ENCODE measurements at places on chromosomes 4 and X.

GRCh38 chrX:100745806-100746537, 14.1 kb upstream of the SYTL4 start:
- no peak for DNase-seq

GRCh38 chr4:6548201-6548881, 26.6 kb upstream of the MAN2B2 start:
- peak; percentile 24 for DNase-seq

- no peak for DNase-seq
Measured at GRCh38 chrX:10387011-10387410, 230.2 kb downstream of the CLCN4 start.

DNA sequence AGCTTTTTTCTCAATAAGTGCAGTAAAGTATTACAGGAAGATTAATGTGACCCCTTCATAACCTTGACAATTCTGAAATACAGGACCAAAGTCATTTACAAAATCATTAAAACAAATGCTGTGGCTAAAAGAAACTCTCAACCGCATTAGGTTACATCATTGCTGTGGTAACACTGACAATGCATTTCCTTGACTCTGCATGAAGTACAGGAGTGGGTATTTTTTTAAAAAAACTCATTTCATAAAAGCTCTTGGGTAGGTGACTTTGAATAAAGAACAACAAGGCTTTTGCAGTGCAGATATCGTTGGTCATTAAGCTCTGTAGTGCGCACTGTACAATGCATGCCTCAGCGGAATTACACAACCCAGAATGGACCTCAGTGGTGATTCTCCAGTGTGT, 23.4 kb upstream of the XK start:
- peak; percentile 64 for DNase-seq

DNA sequence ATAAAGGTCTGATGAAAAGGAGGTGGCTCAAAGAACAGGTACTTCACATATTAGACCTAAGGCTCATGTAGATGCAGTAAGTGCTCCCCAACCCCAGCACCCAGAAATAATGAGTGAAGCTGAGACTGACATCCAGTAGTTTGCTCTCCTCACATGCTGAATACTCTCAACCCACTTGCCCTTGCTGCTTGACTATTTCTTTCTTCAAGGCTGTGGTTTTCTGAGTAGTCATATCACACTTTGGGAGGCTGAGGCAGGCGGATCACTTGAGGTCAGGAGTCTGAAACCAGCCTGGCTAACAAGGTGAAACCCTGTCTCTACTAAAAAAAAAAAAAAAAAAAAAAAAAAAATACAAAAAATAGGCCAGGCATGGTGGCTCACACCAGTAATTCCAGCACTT, 51.5 kb upstream of the PRPS1 start:
- no peak for DNase-seq

DNA sequence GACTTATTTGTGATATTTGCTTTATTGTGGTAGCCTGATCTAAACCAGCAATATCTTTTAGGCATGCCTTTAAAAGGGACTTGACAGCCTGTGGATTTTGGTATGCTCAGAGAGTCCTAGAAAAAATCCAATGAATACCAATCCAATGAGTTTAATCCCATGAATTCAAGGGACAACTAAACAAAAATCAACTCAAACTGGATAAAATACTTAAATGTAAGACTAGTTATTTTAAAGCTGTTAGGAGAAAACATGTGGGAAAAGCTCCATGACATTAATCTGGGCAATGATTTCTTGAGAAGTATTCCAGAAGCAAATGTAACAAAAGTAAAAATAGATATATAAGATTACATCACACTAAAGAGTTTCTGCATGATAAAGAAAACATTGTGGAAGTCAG, 711.5 kb upstream of the PITX2 start:
- DNase-seq: no peak

DNA sequence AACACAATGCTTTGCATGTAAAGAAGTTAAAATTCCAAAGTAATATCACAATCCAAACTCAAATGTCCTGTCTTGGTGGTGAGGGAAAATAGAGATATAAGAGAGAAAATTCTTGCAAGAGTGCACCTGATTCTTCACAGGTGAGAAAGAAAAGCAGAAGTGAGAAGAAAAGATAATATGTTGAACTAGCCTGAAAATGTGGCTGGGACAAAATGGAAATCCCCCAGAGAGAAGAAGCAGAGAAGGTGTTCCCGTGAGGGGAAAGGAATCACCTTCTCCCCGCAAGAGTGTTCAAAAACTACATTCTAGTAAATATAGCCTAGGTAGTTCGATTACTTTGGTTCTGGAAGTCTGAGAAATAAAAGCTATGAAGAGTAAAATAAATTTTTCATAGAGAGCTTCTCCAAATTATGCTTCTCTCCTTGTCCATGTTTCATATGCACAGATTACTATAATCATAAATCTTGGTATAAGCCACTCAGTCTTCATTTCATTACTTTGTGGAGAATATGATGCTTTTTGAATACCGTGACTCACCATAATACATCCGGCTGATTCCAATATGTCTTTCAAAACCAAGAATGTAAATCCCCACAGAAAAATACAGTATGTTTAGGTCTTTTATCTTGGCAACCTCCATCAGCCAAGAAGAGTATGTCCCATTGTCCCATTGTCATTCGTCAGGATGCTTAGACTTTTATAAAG, 63.1 kb downstream of the COX18 start:
- DNase-seq: no peak

GRCh38 chrX:110985470-110985869, 110.5 kb upstream of the PAK3 start:
- no peak for DNase-seq

GRCh38 chr4:185538806-185539205, 3.5 kb upstream of the PDLIM3 start:
- DNase-seq: no peak

GRCh38 chrX:78383594-78383993, 56.2 kb upstream of the CYSLTR1 start:
- DNase-seq: peak; percentile 14

- DNase-seq: no peak
Measured at GRCh38 chr4:25667931-25668557, 12.4 kb downstream of the SLC34A2 start.

DNA sequence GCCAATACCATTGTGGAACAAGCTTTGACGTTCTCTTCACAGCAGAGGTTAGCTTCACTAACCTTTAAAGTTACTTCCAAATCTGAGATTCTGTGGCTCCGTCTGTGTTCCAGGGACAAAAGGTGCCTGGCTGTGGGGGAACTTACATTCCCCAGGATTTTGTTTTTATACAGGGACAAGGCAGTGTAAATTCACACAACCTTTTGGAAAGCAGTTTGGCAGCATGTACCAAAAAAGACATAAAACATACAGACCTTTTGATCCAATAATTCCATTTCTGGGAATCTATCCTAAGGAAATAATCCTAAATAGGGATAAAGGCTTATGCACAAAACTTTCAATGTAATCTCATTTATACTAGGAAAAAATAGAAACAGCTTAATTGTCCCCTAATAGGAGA, 8.9 kb upstream of the C1QTNF7 start:
- DNase-seq: no peak

DNA sequence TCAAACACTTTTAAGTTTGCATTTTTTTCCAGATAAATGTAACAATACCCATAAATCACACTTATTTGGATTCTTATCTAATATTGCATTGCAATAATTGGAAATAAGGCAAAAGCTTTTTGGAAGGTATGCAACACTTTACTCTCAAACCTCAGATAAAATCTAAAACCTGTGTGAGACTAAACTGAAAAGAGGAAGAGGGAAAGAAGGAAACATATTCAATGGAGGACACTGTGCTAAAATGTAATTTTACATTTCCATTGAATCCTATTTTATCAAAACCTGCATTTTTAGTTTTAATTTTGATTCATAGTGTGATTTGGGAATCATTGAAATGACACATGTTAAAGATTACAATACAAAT, 99.4 kb downstream of the HPGD start:
- DNase-seq: no peak

GRCh38 chr4:139809757-139810140, 144.1 kb downstream of the MGST2 start:
- DNase-seq: no peak

DNA sequence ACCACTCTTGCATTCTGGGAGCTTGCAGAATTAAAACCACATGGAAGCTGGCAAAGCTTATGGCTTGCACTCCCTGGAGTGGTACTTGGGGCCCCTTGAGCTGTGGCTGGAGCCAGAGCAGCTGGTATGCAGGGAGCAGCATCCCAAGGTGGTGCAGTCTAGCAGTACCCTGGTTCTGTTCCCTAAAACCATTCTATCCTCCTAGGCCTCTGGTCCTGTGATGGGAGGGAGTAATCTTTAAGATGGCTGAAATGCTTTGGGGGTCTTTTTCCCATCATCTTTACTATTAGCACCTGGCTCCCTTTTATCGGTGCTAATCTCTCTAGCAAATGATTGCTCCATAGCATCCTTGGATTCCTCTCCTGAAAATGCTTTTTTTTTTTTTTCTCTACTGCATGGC, 56.1 kb downstream of the MAGEB17 start:
- DNase-seq: no peak

DNA sequence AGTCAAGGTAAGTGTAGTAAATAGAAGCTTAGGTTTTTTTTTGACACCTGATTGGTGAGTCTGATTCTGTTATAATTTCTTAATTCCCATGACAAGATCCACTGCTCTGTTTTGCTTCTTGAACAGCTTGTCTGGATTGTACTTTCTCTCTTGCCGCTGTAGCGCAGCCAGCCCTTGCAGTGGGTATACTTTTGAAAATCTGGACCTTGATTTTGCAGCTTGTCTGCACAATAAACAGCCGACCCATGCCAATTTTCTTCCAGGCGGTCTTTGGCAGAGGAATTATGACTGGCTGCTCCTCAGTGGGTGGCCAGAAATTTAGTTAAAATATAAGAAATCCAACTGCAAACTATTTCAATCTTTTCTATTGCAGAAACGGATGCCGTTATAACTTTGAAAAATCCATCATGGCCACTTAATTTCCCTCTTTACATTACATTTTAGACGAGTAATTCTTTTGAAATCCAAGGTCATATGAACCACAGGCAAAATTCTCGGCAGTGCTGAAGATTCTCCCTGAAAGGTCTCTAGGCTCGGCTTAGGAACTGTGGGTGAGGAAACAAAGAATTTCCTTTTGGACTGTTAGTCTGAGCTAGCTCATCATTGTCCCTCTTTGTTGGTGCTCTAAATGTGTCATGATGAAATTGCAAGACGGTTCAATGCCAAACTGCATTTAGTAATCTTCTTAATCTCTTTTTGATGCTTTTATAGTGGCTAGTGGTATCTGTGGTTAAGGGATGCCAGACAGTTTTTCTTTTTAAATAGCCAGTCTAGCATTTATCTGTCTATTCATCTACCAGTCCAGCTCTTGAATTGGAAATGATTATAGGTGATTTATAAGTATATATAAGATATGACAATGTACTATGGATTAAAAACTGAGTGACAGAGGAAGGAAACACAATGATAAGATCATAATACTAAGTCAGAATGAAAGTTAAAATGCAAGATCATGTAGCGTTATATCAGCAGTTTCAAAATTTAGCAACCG, 31.5 kb upstream of the PTTG2 start:
- peak; percentile 78 for DNase-seq

GRCh38 chr4:176319151-176319703, 539 bp upstream of the SPCS3 start:
- no peak for DNase-seq

GRCh38 chrX:112631892-112632291, 47.8 kb downstream of the LHFPL1 start:
- DNase-seq: no peak

- no peak for DNase-seq
Measured at GRCh38 chrX:119482041-119482440, 13.8 kb downstream of the SLC25A5 start.

GRCh38 chr4:26179316-26179760, 141.5 kb upstream of the RBPJ start:
- no peak for DNase-seq

DNA sequence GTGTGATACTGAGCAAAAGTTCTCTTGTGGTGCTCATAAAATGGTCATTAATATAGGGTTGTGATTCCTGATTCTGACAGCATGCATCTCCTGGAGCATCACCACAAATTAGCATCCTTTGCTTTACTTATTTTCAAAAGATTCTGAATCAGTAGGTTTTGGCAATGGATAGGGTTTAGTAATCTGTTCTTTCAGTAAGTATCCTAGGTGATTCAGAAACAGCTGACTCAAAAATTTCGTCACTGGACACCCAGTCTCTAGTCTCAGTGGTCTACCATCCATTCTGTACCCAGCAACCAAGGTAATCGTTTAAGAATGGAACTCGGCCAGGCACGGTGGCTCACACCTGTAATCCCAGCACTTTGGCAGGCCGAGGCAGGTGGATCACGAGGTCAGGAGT, 4.1 kb downstream of the CBLL2 start:
- DNase-seq: no peak

GRCh38 chr4:148315049-148315448, 127.2 kb downstream of the NR3C2 start:
- DNase-seq: no peak

DNA sequence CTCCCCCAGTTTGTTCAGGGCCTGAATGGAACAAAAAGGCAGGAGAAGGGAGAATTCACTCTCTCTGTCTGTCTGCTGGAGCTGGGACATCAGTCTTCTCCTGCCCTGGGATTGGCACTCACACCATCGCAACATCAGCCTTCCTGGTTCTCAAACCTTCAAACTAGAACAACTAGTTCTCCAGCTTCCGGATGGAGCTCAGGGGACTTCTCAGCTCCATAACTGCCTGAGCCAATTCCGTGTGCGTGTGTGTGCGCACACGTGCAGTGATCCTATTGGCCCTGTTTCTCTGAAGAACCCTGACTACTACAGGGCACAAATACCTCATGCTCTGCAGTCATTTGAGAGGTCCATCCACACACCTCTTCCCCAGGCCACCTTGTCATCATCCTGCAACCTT, 18.7 kb upstream of the MAN2B2 start:
- no peak for DNase-seq

DNA sequence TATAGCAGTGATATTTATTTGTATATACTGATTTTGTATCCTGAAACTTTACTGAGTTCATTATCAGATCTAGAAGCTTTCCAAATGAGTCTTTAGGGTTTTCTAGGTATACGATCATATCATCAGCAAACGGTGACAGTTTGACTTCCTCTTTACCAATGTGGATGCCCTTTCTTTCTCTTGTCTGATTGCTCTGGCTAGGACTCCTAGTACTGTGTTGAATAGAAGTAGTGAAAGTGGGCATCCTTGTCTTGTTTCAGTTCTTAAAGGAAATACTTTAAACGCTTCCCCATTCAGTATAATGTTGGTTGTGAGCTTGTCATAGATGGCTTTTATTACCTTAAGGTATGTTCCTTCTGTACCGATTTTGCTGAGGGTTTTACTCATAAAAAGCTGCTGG, 37.5 kb downstream of the CBR4 start:
- DNase-seq: peak; percentile 55

DNA sequence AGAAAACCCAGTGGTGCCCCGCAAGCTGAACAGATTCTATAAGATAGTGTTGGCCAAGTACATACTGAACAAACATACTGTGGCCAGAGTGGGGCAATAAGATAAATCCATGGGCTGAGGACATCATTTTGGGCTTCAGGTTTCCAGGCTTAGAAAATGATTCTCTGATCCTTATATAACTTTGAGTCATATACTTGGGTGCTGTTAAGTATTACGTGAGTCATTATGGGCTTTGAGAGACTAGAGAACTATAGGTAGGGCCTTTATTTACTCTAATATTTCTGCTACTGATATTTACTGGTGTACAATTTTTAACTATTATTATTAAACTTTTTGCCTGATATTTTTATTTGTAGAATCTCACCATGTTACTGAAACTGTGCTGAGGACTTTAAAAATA, 586.1 kb downstream of the CENPC start:
- no peak for DNase-seq

Data from MV-4-11 (cell line).